PC-3 (cell line): ENCODE measurements at places on chromosomes 1 and 21. TPM values are rescaled to one million over a fixed set of nuclear protein-coding genes. Genes with fewer than 3 reads are reported as not detected.

GRCh38 chr1:32963746-32964460 is 706 bp downstream of the RNF19B start:
- H3K27me3 ChIP-seq, result no peaks in the 10 kb centered on the region
- peaks cover 24% of the 10 kb centered on the region for H3K4me1 ChIP-seq
- peak overlapping the region; percentile 98 for H3K4me3 ChIP-seq
- peak overlapping the region; percentile 17; the same call in 1 of the 2 replicates for H3K27ac ChIP-seq
- peak; percentile 72 for DNase-seq
- H3K36me3 ChIP-seq, result no peaks in the 10 kb centered on the region

THEM5 gene
- total RNA-seq, result not detected in 2 replicates

DNA sequence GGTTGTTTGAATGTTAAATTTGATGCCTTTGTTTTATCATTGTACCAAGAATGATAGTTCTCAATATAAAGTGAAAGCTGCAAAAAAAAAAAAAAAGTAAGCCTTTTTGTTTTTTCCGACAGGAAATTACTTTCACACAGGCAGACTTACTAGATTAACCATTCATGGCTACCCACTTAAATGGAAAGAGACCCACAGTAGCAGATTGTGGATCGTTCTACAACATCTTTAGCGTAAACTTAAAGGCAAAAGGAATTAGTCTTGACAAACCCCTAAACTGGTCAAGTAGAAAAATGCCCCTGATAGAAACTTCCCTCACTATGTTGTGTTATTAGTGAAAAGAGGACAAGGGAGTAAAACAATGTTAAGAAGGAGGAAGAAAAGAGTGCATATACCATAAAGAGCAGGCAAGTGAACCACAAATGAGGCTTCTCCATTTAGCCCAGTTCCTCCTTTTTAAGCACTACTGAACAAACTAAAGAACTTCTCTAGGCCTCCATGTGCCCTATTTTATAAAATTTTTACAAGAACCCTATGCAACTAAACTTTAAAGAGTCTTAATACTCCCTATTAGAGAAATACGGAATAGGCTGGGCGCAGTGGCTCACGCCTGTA is 1560.3 kb downstream of the MRPL39 start:
- H3K4me3 ChIP-seq, result no peak overlapping the region
- no peak for DNase-seq
- peaks cover 11% of the 10 kb centered on the region for H3K4me1 ChIP-seq
- no peak overlapping the region for H3K27ac ChIP-seq
- H3K27me3 ChIP-seq, result no peaks in the 10 kb centered on the region

CDK18 gene
- 13.2 and 16.4 TPM in 2 replicates for total RNA-seq

DNA sequence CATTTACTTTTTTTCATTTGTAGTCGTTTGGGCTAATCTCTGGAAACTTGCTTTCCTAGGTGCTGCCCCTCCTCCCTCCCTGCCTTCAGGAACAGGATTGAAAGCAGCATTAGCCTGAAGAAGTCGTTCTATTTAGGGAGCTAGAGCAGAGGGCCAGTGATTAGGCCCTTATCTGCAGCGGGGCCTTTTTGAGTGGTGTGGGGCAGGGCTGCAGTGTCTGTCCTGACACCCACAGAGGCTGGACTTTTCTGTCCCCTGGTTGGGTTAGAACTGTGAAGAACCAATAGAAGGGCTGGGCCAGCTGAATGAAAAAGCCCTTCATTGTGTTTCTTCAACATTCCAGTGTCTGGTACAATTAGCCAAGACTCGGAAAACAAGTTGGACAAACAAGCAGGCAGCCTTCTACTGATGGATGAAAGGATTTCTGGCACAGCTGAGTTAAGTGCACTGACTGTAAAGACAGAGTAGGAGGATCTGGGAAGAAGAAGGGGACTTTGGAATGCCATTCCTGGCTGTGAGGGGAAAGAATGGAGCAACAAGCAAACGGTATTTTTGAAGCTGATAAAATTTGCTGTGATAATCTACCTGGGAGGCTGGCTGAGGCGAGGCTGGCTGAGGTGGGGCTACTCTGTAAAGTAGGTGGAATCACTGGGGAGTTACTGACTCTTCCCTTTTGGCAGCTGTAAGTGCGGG is 9.7 kb downstream of the MACF1 start:
- no peaks in the 10 kb centered on the region for H3K36me3 ChIP-seq
- peaks cover 6% of the 10 kb centered on the region; the same call in 1 of the 2 replicates for H3K4me1 ChIP-seq
- H3K27ac ChIP-seq, result no peak overlapping the region
- H3K4me3 ChIP-seq, result no peak overlapping the region
- H3K27me3 ChIP-seq, result no peaks in the 10 kb centered on the region
- peak; percentile 22 for DNase-seq

DNA sequence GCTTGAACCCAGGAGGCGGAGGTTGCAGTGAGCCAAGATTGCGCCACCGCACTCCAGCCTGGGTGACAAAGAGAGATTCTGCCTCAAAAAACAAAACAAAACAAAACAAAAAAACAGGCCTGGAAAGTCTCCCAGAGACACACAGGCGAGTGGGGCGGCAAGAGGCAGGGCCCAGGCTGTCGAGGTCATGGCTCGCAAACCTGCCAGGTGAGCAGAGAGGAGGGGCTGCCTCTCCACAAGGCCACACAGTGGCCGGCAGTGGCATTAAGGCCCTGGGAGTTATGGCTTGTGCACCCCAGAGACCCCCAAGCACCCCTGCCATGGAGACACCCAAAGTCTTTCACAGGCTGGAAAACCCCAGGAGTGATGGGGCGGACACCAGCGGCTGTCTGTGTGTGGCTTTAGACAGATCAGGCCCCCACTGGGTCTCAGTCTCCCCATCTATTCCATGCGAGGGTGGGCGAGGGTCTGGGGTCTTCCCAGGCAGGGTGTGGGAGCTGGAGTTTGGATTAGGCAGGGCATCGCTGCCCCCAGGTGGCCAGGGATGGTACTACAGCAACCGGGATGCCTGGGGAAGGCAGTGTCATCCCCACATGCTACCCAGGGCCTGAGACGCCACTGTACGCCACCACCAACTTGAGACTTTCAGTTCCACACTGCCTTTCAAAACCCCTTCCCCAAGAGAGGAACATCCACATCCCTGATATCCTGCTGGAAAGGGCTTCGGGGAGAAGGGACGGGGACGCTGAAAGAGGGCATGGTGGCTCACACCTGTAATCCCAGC is 7.3 kb upstream of the CTRC start:
- peaks cover 18% of the 10 kb centered on the region; the same call in 1 of the 2 replicates for H3K36me3 ChIP-seq
- no peak overlapping the region for H3K4me3 ChIP-seq
- H3K27ac ChIP-seq, result 0 out of 2 replicates have a peak overlapping the region, but pooled peaks have one; percentile 9
- H3K27me3 ChIP-seq, result no peaks in the 10 kb centered on the region
- H3K4me1 ChIP-seq, result peaks cover 32% of the 10 kb centered on the region
- peak; percentile 59 for DNase-seq

GRCh38 chr1:64912191-64912590 is 54.2 kb downstream of the JAK1 start:
- no peak for DNase-seq
- peaks cover 39% of the 10 kb centered on the region for H3K4me1 ChIP-seq
- H3K27me3 ChIP-seq, result no peaks in the 10 kb centered on the region
- no peak overlapping the region for H3K27ac ChIP-seq

DNA sequence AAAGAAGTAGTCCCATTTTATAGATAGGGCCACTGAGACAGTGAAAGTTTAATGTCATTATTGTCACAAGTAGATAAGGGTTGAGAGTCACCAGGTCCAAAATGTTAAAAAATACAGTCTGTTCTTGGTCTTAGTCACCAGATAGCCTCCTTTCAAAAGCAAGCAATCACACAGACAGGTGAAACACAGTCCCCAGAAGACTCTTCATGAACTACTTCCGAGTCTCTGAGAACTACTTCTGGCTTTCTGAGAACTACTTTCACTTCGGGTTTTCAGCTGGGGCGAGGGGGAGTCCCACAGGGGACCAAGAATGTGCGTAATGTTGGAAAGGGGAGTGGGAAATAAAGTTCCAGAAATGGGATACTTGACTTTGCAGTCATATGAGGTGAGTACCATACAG is 143.2 kb downstream of the HHIPL2 start:
- H3K36me3 ChIP-seq, result no peaks in the 10 kb centered on the region
- peak overlapping the region; percentile 52 for H3K4me3 ChIP-seq
- DNase-seq, result no peak
- peaks cover 34% of the 10 kb centered on the region for H3K27me3 ChIP-seq
- H3K27ac ChIP-seq, result no peak overlapping the region

GRCh38 chr1:74652711-74653139 is 20.9 kb downstream of the ERICH3 start:
- peaks cover 46% of the 10 kb centered on the region for H3K4me1 ChIP-seq
- H3K4me3 ChIP-seq, result no peak overlapping the region
- no peaks in the 10 kb centered on the region for H3K36me3 ChIP-seq
- peak overlapping the region; percentile 96 for H3K27ac ChIP-seq
- peak; percentile 99 for DNase-seq
- H3K27me3 ChIP-seq, result no peaks in the 10 kb centered on the region

- H3K4me1 ChIP-seq, result no peaks in the 10 kb centered on the region
- H3K27me3 ChIP-seq, result no peaks in the 10 kb centered on the region
- H3K36me3 ChIP-seq, result no peaks in the 10 kb centered on the region
- no peak for DNase-seq
- H3K4me3 ChIP-seq, result no peak overlapping the region
These were observed 52.9 kb upstream of the BACH1 start for GRCh38 chr21:29245863-29246262.

- H3K27ac ChIP-seq, result no peak overlapping the region
- no peak for DNase-seq
- peaks cover 29% of the 10 kb centered on the region for H3K27me3 ChIP-seq
- H3K36me3 ChIP-seq, result no peaks in the 10 kb centered on the region
- no peak overlapping the region for H3K4me3 ChIP-seq
These were observed 1.5 kb downstream of the KCNA3 start for GRCh38 chr1:110673197-110673701.

- DNase-seq, result no peak
- H3K4me1 ChIP-seq, result no peaks in the 10 kb centered on the region
- peaks cover 26% of the 10 kb centered on the region for H3K27me3 ChIP-seq
- no peak overlapping the region for H3K4me3 ChIP-seq
- no peaks in the 10 kb centered on the region for H3K36me3 ChIP-seq
These were observed 85.1 kb upstream of the CSF3R start for GRCh38 chr1:36567601-36568341.

- H3K27me3 ChIP-seq, result no peaks in the 10 kb centered on the region
- peaks cover 20% of the 10 kb centered on the region for H3K4me1 ChIP-seq
- no peak overlapping the region for H3K27ac ChIP-seq
- peaks cover 23% of the 10 kb centered on the region for H3K36me3 ChIP-seq
- no peak for DNase-seq
- H3K4me3 ChIP-seq, result no peak overlapping the region
These were observed 106.1 kb upstream of the BMP8A start for GRCh38 chr1:39385067-39385988.

STK40 gene
- total RNA-seq, result 14.4 and 15.9 TPM in 2 replicates

ZSWIM5 gene
- 1.4 and 1.6 TPM in 2 replicates for total RNA-seq

DNA sequence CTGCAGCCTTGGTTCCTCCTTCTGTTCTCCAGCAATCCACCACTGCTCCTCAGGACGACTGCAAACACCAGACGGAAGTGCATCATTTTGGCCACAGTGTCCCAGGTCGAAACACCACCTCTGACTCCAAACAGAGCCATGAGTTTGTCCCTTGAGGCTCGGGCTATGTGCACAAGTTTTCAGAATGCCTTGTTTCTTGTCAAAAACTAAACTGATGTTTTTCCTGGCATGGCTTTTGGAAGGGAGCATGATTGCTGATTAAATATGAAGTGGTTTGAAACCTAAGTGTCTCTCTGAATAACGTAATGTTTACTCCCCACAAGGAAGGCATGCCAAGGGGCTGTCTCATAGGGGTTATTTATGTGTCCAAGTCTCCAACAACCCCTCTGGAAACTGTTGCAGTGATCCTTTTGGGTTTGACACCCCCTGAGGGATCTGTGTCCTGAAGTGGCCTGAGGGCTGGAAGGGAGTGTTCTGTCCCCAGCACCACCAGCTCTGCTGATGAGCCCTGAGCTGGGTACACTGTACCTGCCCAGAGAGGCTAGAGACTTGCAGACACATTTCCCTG is 132.7 kb downstream of the PLPP3 start:
- H3K27me3 ChIP-seq, result no peaks in the 10 kb centered on the region
- no peak overlapping the region for H3K27ac ChIP-seq
- H3K36me3 ChIP-seq, result no peaks in the 10 kb centered on the region
- DNase-seq, result peak; percentile 8
- no peaks in the 10 kb centered on the region for H3K4me1 ChIP-seq

GRCh38 chr1:11501491-11501897 is 22.5 kb downstream of the DISP3 start:
- no peak overlapping the region for H3K27ac ChIP-seq
- no peak overlapping the region for H3K4me3 ChIP-seq
- H3K27me3 ChIP-seq, result peaks cover 20% of the 10 kb centered on the region
- H3K4me1 ChIP-seq, result no peaks in the 10 kb centered on the region

DNA sequence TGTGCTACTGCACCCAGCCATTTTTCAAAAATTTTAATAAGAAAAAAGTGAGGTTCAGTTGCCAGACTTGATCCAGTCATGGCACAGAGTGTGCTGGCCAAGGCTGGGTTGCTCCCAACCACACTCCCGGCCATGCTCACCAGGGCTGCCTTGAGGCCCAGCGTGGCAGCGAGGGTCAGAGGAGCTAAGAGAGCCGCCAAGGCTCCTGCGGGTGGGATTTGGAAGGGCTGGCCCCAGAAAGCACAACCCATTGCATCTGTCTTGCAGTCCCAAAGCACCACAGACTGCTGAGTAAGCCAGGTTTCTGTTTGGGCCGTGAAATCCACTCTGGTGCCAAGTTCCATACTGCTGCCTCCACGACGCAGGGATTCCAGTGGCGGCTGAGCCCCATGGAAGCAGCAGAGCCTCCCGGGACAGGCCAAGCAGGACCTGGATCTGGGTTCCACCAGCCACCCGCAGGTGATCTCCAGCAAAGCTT is 22.6 kb downstream of the ZBTB17 start:
- H3K4me3 ChIP-seq, result no peak overlapping the region
- H3K27ac ChIP-seq, result peak overlapping the region; percentile 60
- H3K36me3 ChIP-seq, result no peaks in the 10 kb centered on the region; the same call in 1 of the 2 replicates
- DNase-seq, result no peak

OVAAL gene
- not detected in 2 replicates for total RNA-seq

GRCh38 chr1:244163861-244164510 is 112.9 kb downstream of the ZBTB18 start:
- no peaks in the 10 kb centered on the region for H3K27me3 ChIP-seq
- H3K27ac ChIP-seq, result peak overlapping the region; percentile 78
- DNase-seq, result peak; percentile 99
- H3K36me3 ChIP-seq, result no peaks in the 10 kb centered on the region
- peak overlapping the region; percentile 45 for H3K4me3 ChIP-seq

- peaks cover 39% of the 10 kb centered on the region for H3K27me3 ChIP-seq
- DNase-seq, result peak; percentile 55
- no peak overlapping the region for H3K27ac ChIP-seq
- no peaks in the 10 kb centered on the region for H3K36me3 ChIP-seq
- no peak overlapping the region for H3K4me3 ChIP-seq
- no peaks in the 10 kb centered on the region for H3K4me1 ChIP-seq
These were observed 27.8 kb upstream of the FMO4 start for GRCh38 chr1:171286032-171286705.

DDOST gene
- total RNA-seq, result 334 and 357 TPM in 2 replicates

DNA sequence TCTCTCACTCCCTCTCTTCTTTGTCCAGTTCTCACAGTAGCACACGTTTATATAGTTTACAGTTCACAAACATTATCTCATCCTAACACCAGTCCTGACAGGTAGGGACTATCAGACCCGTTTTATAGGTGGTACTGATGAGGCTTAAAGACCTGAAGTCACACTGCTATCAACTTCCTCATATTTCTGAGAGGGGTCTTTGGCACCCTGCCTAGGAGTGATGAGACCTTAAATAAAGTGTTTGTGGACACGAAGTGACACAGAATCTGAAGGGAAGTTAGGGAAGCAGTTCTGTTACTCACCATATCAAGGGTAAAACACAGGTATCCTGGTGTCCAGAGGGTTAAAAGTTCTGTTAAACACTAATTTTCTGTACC is 590 bp upstream of the TACSTD2 start:
- DNase-seq, result peak; percentile 29
- peaks cover 33% of the 10 kb centered on the region for H3K4me1 ChIP-seq
- H3K27ac ChIP-seq, result peak overlapping the region; percentile 88
- H3K4me3 ChIP-seq, result peak overlapping the region; percentile 100
- no peaks in the 10 kb centered on the region for H3K27me3 ChIP-seq
